Stimulated activated naive CD8-positive, alpha-beta T cell treated with anti-CD3 and anti-CD28 coated beads, Interleukin-15, Interleukin-2, amounts not matched to agents 100 U/mL and 50 U/mL, for 24 hours (primary cell): ENCODE measurements at places on chromosomes 1 and 21.
A peak's percentile ranks its signal among the peaks of the same experiment; 100 is the strongest.

GRCh38 chr1:178649582-178650350, 75.3 kb upstream of the RALGPS2 start:
- no peak for DNase-seq

DNA sequence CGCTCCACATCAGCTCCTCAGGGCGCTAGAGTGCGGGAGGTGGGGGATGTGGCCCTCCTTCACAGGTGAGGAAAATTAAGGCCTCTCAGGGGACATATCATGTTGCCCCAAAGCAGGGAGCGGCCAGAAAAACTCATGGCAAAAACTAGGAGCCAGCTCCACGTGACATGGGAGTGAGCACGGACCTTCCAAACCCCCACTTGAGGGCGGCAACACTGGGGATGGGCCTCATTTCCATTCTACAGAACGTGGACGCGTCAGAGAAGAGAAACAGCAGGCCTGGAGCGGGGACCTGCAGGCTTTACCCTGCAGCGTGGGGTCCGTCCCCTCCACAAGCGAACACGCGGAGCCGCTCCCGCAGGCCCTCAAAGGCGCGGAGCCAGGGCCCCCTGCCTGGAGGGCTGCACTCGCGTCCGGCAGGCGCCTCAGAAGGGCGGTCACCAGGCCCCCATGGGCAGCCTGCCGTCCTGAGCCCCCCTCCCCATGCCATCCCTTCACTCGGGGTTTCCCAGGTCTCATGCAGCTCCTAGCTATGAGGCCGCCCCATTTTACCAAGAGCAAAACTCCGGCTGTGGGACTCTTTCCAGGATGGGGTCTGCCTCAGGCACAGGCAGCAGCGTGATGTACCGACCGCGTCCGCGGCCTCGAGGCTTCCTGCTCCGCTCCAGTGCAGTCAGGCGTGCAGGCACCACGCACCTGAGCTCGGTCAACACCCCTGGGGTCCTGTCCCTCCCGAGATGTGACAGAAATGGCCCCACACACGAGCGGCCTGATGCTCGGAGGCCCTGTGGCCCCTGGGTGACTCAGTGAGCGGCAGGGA, 5.5 kb downstream of the CFAP410 start:
- no peak for DNase-seq

DNA sequence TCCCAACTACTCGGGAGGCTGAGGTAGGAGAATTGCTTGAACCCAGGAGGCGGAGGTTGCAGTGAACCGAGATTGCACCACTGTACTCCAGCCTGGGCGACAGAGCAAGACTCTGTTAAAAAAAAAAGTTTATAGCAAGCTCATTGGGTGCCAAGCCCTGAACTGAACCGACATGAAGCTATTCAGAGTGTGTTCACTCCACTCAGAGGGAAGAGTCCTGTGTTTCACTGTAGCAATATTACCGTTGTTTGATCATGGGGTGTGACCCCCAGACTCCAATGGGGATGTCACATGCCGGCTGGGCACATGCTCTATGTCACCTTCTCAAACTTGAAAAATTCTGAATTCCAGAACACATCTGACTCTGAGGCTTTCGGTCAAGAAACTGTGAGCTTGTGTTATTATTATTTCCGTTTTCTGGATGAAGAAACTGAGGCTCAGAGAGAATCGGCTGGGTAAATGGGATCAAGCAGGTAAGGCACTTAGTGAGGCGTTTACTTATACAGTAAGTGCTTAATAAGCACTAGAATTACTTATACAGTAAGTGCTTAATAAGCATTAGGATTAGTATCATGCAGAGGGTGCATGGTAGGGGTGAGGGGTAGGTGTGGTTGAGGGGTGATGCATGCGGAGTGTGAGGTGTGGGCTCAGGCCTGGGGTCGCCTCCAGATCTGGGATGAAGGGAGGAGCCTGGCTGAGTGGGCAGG, 36.2 kb downstream of the HSPG2 start:
- DNase-seq = no peak

DNA sequence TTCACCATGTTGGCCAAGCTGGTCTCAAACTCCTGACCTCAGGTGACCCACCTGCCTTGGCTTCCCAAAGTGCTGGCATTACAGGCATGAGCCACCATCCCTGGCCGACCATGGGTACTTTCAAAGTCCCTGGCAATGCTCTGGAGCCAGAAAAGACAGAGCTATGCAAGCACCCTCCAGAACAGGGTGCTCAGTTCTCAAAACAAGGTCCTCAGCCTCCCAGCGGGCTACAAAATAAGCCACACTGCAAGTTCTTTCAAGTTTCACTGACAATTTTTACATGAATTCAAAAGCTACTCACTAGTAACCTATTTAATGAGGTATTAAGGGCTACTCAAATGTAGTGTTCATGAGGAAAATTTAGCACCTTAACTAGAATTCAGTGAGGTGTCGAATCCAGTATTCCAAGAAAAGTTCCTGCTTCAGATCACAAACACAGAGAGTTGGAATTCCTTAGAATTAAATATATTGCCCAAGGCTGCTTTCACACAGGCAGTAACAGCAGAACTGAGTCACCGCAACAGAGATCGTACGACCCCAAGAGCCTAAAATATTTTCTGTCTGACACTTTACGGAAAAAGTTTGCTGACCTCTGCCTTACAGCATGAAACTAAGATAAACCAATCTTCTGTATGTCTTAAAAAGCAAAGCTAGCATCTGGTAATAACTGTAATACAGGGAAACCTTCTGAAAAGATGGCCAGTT, 60.7 kb downstream of the HSF2BP start:
- no peak for DNase-seq

DNA sequence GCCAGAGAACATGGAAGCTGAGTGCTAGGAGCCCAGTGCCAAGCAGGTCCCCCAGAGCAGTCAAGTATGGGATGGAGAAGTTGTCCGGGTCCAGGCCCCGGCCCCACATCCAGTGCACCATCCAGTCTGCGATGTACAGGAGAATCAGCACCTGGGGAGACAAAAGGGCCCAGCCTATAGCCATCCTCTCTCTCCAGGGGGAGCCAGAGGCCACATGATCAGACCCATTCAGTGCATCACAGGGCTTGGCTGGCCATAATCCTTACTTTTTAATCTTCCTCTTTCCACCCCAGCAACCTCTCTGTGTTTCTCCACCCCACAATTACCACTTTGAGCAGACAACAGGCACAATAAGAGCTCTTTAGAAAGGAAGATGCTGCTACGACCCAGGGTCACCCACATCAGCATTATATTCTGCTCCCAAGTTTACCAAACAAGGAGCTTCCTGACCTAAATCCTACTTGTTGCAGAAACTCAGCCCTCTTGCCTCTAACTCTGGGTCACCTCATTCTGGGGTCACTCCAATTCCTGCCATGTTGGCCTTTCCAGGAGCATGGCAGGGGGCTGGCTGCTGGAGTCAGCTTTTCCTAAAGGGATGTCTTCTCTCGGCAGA, 16.4 kb upstream of the RAB29 start:
- peak; percentile 64 for DNase-seq

DNA sequence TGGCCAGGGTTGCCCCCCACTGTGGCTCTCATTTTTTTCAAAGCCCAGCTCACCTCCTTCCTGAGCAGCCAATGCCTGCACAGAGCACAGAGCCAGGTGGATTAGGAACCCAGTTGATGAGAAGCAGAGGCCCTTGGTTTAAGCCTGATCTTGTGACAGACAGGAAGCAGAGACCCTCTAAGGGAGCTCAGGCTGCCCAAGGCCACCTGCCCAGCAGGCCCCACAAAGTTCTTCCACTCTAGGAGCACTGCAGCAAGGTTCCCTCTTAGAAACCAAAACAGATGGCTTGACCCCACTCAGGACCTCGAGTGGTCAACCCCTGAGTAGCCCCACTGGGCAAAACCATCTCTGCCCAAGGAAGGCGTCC, 25.5 kb upstream of the PRSS38 start:
- DNase-seq = no peak

DNA sequence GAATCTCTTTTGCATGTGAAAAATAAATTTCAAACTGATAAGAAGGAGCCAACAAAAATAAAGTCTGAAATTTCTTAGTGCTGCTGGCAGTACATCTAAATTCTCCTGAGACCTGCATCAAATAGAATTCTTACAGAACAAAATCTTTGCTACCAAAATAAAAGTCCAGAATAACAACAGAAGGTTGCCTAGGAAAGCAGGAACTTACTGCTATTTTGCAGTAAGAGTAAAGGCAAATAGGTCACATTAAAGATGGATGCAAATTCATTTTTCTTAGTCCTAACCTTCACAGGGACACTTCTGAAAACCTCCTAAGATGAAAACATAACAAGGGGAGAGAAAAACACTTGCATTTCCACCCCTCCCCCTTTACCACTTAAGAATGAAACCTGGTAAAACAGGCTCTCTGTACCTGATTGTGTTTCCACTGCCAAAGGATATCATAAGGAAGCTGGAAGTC, 59.0 kb downstream of the RUSC1 start:
- DNase-seq = no peak

DNA sequence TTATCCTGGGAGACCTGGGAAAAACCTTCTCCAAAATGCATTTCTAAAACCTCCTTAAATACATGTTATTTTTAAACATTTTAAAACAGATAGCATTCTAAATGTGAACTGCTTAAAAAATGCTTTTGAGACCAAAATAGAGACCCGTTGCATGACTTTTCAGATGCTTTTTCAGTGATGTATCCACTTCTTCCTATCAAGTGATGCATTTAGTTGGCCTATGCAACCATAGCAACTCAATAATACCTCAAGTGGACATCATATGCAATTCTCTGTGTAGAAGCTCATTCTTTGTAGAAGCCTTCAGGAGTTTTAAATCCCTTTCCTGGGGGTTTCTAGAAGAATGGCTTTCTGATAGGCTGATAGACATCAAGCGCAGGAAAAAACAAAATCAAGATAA, 94.5 kb upstream of the RAVER2 start:
- DNase-seq = no peak

DNA sequence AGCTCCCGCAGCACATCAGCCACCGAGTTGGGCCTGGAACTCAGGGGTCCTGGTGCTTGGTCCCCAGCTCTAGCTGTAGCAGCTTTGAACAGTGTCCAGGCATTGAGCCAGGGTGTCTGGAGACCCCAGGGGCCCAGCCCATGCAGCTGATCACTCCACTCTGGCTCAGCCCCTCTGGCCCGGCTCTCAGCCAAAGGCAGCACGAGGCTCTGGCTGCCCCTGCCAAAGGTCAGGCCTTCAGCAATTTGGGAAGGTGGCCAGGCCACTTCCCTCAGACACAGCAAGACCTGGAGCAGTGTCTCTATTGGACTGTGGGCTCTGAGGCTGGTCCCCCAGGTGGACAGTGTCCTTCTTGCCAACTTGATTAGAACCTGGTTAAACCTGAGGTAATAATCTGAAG, 34.4 kb upstream of the RNF19B start:
- no peak for DNase-seq
